ENCODE measurements at places on chromosomes 4 and X.

DNA sequence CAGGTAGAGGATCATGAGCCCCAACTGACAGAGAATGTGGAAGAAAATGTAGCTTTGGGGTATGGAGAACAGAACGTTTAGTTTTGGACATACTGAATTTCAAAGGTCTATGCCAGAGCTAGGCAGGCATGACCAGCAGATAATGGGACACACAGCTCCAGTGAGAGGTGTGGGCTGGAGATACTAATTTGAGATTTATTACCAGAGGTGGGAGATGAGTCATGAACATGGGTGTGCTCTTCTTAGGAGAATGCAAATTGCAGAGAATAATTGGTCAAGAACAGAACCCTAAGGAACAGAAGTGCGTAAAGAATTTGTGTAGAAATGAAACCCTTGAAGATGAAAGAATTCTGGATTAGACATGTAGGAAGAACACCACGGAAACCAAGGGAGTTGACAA, 125.2 kb downstream of the PACRGL start:
- DNase-seq = no peak

DNA sequence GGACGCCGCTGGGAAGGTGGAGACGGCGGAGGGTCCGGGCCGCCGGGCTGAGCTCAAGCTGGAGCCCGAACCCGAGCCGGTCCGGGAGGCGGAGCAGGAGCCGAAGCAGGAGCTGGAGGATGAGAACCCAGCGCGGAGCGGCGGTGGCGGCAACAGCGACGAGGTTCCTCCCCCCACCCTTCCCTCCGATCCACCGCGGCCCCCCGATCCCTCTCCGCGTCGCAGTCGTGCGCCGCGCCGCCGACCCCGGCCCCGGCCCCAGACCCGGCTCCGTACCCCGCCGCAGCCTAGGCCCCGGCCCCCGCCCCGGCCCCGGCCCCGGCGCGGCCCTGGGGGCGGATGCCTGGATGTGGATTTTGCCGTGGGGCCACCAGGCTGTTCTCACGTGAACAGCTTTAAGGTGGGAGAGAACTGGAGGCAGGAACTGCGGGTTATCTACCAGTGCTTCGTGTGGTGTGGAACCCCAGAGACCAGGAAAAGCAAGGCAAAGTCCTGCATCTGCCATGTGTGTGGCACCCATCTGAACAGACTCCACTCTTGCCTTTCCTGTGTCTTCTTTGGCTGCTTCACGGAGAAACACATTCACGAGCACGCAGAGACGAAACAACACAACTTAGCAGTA, 483 bp downstream of the USP27X start:
- DNase-seq = no peak

GRCh38 chr4:4647041-4647440, 105.2 kb upstream of the STX18 start:
- no peak for DNase-seq

- DNase-seq = no peak
Measured at GRCh38 chrX:48466696-48467095, 3.4 kb downstream of the SLC38A5 start.

GRCh38 chrX:23765449-23765848, 17.5 kb upstream of the SAT1 start:
- DNase-seq = no peak

DNA sequence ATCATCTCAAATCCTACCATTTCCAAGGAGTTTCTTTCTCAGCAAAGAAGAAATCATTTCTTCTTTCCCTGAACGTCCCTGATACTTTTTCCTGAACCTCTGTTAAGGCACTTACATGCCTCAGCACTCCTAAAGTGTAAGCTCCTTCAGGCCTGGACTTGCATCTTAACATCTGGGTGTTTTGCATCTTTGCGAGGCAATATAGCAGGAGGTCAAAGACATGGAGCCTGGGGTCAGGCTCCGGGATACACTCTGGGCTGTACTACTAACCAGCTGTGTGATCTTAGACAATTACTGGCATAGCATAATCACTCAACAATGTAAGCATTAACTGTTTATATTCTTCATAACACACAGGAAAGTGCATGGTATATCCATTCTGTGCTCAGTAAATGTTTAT, 275.5 kb upstream of the BOD1L1 start:
- DNase-seq = no peak
